Left ventricle myocardium inferior (tissue), 1 donor: ENCODE measurements at places on chromosomes 3 and 15.

DNA sequence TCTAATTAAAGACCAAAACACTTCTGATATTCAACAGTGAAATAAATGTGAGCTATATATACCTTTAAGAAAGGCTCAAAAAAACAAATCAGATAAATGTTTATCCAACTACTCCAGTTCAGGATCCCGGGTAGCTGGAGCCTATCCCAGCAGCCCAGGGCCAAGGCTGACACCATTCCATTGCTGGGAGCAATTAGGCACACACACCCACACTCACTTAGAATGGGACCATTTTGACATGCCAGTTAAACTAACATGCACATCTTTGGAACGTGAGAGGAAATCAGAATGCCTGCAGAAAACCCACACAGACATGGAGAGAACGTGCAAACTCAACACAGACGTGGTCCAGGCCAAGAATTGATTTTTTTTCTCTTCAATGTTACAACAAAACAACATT lies 30.0 kb upstream of the PLSCR4 start:
- DNase-seq, result no peak

GRCh38 chr3:98109807-98110549 lies 20.5 kb upstream of the OR5H1 start:
- no peak for DNase-seq

GRCh38 chr3:65761446-65762234 lies 277.1 kb downstream of the MAGI1 start:
- no peak for DNase-seq

- DNase-seq, result peak; percentile 16
These were observed 498.1 kb upstream of the RGMA start for GRCh38 chr15:93587059-93587521.

DNA sequence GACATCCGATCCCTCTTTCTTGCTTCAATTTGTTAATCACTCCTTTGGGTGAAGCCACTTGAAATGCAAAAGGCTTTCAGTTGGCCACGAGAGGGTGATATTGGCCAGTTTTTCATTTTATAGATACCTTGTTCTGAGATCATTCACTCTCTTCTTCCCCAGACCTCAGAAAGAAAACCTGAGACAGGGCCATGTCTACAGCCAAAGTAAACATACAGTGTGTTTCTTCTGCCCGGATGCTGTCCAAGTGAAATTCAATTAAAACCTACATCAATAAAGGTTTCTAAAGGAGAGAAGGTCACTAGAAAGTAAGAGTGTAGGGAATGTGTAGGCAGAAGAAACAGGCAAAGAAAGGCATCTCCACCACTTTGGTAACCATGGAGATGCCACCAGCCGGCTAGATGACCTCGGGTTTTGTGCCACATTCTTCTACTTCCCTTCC lies 39.5 kb upstream of the FMN1 start:
- no peak for DNase-seq

DNA sequence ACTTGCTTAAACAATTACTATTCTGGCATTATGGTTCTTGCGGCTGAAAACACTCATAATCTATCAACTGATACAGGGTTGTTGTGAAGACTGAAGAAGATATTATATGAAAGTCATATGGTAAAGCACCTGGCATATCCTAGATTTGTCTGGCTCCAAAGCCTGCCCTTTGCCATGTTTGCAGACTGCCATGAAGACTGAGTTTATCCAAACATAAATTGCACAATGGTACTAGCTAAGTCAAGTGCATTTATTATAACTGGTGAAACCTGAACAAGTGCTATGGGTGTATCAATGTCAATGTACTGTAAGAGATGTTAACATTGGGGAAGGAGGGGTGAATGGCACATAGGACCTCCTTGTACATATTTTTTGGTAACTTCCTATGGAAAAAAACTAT lies 87.4 kb upstream of the MEX3B start:
- DNase-seq, result no peak

GRCh38 chr15:35929740-35930444 lies 383.9 kb upstream of the DPH6 start:
- DNase-seq, result no peak

DNA sequence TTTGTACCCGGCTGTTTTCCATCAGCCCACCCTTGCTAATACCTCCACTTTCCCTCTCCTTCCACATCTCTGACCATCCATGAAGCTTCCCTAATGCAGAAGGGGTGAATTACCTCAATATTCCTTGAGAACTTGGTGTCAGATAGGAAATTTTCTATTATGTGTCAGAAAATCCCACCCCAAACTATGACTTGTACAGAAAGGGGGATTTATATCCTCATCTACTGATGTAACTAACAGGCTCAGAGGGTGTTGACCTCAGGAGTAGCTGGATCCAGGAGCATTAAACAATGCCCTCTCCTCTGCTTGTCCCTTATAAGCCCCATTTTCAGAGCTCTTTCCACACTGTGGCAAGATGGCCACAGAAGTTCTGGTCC lies 242.8 kb upstream of the TLE3 start:
- no peak for DNase-seq

DNA sequence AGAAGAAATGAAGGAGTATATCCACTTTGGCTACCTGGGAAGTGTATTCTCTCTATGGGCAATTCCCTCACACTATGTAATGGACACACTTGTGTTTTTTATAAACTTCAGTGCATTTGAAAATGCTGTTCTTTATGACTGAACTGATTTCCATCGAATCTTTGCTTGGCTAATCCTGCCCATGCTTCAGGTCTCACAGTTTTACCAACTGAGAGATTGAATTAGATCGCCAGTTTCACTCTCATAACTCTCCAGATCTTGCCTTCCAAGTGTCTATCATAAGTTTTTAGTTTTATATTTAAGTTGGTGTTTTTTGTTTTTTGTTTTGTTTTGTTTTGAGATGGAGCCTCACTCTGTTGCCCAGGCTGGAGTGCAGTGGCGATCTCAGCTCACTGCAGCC lies 73.5 kb upstream of the MBNL1 start:
- no peak for DNase-seq
